IPS DF 6.9 (cell line): ENCODE measurements at places on chromosomes 16 and 17.

GRCh38 chr17:16988749-16989229 is 16.9 kb upstream of the TNFRSF13B start:
- DNase-seq: no peak

DNA sequence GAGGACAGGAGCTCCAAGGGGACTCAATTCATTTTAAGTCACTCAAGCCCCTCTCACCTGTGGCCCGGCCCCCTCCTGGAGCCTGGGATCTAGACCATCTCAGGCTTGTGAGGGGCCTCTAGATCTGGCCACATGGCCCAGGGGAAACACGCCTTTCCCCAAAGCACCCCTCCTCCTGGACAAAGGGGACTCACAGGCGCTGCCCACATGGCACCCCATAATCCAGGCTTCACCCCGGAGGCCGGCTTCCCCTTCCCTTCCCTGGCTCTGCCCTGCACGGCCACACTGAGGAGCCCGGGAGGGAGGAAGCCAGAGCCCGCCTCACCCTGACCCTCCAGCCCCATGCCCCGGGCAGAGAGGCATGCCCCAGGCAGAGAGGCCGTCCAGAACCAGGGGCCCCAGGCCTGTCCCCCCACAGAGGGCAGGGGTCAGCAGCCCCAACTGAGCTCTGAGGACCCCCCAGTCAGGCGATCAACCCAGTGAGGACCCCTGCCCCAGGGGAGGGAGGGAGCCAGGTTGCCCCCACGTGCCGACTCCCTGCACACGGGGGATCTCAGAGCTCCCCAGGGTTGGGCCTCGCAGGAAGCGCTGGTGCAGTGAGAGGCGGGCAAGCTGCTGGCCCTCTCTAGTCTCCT is 10.9 kb downstream of the HS3ST6 start:
- no peak for DNase-seq

DNA sequence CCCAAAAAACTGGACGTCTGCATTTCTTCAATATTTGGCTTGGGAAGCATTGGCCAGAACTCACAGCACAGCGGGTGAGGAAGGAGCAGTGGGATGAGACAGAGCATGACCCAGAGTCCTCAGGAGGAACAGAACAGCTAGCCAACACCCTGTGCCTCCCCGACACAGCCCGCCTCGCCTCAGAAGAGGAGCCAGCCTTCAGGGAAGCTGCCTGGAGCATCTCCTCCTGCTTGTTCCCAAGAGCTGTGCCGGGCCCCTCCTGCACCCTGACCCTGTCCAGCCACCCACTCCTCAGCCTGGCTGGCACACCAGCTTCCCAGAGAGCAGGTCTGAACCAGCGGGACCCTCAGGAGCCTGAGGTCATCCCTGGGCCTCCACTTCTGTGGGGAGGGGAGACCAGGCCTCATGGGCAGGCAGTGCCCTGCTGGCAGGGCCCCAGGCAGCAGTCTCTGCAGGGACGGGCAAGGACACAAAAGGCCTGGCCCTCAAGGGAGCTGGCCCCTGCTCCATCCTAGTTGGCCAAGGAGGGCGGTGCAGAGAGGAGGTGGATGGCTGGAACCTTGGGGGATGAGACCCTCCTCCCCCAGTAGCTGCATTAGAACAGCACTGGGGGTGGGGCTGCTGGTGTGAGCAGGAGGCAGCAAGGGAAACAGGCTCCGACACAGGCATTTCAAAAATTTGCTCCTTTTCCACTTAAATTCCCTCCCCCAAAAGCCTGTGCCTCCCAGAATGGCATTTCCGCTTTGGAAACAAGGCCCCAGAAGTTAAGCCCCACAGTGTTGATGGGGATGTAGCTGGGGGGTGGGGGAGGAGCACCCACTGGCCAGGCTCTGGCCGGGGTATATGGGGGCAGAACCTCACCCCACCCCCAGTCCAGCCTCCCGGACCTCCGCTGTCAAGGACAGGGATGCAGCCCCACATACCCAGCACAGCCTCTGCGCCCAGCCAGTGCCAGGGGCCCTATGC is 1.8 kb upstream of the BCAR1 start:
- peak; percentile 85 for DNase-seq

DNA sequence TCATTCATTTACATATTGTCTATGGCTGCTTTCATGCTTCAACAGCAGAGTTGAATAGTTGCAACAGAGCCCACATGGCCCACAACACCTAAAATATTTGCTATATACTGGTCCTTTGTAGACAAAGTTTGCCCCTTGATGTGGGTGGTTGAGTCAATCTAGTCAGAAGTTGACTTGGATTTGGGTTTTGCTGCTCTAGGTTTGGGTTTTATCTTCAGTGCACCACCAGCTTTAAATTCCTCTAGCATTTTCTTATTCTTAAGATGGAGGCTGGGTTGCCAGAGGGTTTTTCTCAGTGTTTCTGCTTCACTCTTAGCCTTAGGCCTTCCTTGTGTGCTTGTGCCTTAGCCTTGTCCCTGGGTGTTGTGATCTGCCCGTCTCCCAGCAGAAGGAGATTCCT is 51.0 kb downstream of the CCDC182 start:
- no peak for DNase-seq

GRCh38 chr16:11841026-11841425 is 10.3 kb downstream of the RSL1D1 start:
- DNase-seq: no peak

- no peak for DNase-seq
These were observed 26.3 kb upstream of the CLEC18B start for GRCh38 chr16:74447578-74447977.

- no peak for DNase-seq
These were observed 86.7 kb downstream of the MYH11 start for GRCh38 chr16:15770107-15770506.

- no peak for DNase-seq
These were observed 62.2 kb downstream of the MPRIP start for GRCh38 chr17:17104494-17104893.

- no peak for DNase-seq
These were observed 143.0 kb downstream of the SALL1 start for GRCh38 chr16:51008037-51008436.

DNA sequence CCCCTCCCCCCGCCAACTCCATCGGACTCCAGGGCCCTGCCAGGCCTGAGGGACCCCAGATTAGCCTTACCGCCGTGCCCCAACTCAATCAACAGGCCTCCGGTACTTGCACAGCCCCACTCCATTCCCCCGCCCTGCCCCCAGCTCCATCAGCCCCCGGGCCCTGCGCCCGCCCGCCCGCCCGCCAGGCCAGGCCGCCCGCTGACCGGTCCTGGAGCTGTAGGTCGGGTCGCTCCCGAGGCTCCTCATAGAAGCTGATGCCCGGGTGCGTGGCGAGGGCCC is 308 bp downstream of the GTF3C1 start:
- DNase-seq: no peak

DNA sequence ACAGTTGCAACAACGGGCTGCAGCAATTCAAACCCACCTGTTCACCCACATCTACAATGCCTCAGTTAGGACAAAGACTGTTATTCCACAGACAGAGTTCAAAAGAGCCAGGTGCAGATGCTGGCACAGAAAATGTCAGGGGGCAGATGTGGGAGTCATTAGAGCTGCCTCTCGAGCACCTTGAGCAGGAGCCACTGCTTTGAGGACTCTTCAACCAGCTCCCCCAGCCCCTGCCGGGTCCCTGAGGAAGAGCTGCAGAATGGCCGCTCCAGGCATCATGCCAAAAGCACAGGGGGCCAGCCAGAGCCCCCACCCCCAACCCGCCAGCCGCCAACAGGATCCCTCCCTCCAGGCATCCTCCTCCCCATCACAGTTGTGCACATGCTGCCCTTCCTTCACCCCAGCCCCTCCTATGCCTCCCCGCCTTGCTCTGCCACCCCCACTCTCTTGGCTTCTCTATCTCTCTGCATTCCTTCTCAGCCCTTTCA is 20.8 kb downstream of the C17orf67 start:
- no peak for DNase-seq

DNA sequence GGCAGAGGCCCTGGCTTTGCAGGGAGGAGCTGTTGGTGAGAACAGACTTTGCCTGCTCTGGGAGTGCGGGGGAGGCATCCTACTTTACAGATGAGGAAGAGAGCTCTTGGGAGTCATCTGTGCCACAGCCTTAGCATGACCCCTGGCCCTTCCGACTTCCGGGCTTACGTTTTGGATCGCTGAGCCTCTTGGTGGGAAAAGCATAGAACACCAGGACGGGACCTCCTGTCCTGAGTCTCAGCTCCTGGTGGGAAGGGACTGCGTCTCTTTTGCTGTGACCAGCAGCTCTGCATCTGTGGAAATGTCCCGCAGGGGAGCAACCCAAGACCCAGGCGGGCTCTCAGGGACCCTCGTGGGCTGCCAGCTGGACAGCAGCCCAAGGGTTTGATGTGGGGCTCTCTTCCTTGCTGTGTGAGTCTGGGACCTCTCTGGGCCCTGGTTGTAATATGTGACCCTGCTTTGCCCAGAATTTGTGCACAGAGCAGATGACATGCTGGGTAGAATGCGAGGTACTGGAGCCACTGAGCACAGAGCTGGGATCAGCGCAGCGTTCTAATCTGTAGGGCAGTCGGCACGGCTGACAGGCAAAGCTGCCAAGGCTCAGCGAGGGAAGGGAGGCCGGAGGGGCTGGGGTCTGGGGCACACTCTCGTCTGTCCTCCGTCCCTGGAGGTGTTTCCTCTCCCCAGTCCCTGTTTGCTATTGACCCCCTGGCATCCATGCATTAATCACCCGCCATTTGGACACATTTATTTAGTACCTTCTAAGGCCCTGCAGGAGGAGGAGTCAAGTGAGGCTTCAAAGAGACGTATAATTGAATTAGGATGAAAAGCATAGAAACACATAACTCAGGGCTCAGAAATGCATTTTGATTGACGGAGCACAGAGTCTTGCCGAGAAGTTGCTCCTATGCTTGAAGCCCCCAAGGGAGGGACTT is 64.0 kb downstream of the NT5M start:
- DNase-seq: no peak

DNA sequence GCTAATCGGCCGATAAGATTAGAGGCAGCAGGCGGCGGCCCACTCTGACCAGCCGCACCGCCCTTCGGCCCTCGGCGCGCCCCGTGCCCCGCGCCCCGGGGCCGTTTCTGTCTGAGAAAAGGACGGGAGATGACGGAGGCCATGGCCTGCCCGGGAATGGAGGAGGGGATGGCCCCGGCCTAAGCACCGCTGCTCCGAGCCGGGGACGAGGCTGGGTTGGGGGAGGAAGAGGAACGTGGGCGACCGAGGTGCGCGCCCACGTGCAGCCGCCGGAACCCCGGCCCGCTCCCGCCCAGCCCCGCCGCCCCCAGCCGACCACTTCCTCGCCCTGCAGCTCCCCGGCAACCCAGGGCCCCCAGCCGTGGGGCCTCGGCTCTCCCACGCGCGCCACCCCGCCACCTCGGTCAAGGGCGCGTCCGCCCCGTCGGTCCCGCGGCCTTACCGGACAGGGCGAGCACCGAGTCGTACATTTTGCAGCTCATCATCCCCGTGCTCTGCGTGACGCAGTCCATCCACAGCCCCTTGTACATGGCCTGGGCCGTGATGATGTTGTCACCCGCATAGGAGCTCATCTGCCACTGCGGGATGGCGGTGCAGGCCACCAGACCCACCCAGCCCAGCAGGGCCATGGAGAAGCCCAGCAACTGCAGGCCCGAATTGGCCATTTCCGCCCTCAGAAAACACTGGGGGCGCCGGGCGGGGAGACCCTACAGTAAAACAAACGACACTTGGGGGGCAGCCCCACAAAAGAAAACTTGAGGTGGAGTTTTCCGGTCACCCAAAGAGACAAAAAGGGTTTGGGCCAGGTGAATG is 693 bp downstream of the CLDN7 start:
- DNase-seq: no peak

GRCh38 chr17:68878226-68878885 is 76.8 kb downstream of the ABCA8 start:
- no peak for DNase-seq

DNA sequence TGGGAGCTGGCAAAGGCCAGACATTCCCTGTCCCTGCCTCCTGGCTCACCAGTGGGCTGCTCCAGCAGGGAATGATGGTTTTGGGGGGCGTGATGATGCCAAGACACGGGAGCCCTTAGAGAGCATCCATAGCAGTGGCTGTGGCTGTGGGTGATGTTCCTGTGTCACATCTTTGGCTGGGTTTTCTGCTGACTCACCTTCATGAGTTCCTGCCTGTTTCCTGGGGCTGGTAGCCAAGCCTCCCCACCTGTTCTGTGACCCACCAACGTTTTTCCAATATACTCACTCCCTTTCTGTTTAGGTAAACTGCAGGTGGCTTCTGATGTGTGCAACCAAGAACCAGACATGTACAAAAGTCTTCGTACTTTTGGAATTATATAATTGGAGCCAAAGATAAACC is 16.5 kb upstream of the NF1 start:
- no peak for DNase-seq

DNA sequence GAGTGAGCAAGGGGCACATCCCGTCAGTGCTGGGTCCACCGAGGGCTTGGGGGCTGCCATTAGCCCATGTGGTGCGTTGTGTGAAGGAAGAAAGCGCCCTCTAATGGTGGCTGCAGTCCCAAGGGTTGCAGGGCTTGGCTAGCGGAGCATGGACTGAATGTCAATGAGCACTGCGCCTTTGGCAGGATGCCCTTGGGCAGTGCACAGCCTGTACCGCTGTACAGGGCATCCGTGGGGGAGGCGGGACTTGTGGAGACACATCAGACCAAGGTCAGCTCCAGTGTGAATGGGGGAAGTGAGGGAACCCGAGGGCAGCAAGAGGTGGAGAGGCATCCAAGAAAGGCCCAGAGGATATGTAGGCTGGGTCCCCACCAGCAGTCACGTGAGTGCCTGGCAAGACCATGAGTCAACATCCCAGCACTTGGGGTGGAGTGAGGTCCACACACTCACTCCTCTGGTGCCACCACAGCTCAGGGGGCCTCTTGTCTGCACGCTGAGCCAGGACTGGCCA is 75.5 kb upstream of the MED9 start:
- peak; percentile 39 for DNase-seq

- no peak for DNase-seq
These were observed 164.0 kb downstream of the LAT start for GRCh38 chr16:29148867-29149272.

DNA sequence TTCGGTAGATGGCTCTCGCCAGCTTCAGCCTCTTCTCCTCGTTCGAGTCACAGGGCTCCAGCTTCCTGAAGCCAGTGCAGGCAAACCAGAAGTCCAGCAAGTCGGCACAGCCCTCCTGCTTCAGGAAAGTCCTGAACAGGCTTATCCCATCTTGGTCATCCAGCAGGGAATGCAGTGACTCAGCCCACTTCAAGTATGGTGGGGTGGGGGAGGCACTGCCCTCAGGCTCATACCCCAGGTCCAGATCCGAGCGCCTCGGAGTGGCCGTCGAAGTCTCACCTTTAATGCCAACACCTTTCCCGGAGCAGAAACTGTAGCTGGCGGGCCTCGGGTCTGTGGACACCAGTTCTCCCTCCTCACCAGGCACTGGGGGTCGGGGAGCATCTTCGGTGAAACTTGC is 5.9 kb downstream of the AXIN1 start:
- DNase-seq: no peak

DNA sequence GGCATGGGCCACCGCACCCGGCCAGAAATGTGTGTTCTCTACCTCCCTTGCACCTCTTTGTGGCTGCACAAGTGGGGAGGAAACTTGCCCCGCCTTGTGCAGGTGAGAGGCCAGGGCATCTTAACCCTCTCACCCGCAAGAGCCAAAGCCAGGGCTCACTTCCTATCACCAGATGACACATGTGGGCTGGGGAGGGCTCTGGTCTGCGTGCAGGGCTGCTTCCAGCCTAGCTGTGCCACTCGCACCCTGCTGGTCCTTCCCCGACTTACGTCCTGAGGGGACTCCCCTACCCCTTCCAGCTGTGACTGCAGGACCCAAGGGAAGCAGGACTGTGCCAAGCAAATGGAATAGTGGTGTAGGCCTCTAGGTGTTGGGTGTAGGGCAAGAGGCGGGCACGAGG is 6.9 kb downstream of the MIEF2 start:
- DNase-seq: no peak
